MM.1S (cell line): ENCODE measurements at places on chromosomes 6 and 20.

- H3K36me3 ChIP-seq = no peaks in the 10 kb centered on the region
- H3K4me3 ChIP-seq = no peak overlapping the region
- H3K4me1 ChIP-seq = no peaks in the 10 kb centered on the region
- no peak for DNase-seq
- no peak overlapping the region for H3K27ac ChIP-seq
These were observed 207.2 kb downstream of the BTBD9 start for GRCh38 chr6:38432479-38432878.

- no peaks in the 10 kb centered on the region for H3K27me3 ChIP-seq
- H3K4me3 ChIP-seq = no peak overlapping the region
- no peak for DNase-seq
- H3K4me1 ChIP-seq = no peaks in the 10 kb centered on the region
- no peak overlapping the region for H3K27ac ChIP-seq
These were observed 77.6 kb downstream of the HUS1B start for GRCh38 chr6:579339-579738.

DNA sequence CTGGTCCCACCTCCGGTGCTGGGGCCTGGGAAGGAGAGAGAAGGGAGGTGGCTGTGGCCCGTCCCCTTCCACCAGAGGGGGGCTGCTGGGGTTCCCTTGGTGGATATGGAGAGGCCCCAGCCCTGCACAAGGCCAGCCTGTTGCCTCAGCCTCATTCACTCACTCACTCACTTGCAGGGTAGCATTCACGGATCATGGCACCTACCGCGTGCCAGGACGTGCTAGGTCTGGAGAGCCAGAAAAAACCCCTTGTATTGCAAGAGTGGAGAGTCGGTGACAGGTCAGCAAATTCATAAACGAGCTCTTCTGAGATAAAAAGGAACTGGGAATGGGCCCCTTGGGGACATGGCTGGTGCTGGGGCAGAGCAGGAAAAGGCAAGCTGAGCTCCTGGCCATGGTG lies 6.4 kb upstream of the ZBTB46 start:
- H3K4me3 ChIP-seq = no peak overlapping the region
- no peaks in the 10 kb centered on the region for H3K36me3 ChIP-seq

- H3K27me3 ChIP-seq = peaks cover 76% of the 10 kb centered on the region
- H3K4me1 ChIP-seq = no peaks in the 10 kb centered on the region
- DNase-seq = no peak
- no peaks in the 10 kb centered on the region for H3K36me3 ChIP-seq
These were observed 27.8 kb upstream of the GATA5 start for GRCh38 chr20:62503401-62504178.

DNA sequence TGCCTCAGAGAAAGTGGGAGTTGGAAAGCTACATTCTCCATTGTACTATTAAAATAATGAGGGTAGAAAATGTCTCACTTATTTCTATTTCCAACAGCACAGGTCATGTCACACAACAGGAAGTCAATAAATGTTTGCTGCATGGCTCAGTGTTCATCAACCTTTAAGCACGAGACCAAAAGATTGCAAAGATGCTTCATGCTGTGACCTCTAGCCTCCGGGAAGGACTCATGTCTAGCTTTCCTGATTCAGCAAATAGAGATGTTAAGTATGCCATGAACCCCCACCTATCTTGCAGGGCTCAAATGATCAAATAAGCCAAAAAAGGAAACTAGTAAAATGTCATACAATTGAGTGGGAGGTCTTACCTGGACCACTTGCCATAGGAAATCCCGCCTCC lies 57.4 kb downstream of the NCOA6 start:
- H3K27ac ChIP-seq = no peak overlapping the region
- peaks cover 21% of the 10 kb centered on the region for H3K4me1 ChIP-seq
- H3K36me3 ChIP-seq = peaks cover 5% of the 10 kb centered on the region; the same call in 1 of the 2 replicates
- no peak overlapping the region for H3K4me3 ChIP-seq
- DNase-seq = no peak
- no peaks in the 10 kb centered on the region for H3K27me3 ChIP-seq

- no peaks in the 10 kb centered on the region for H3K27me3 ChIP-seq
- no peak overlapping the region for H3K27ac ChIP-seq
- DNase-seq = no peak
- no peaks in the 10 kb centered on the region for H3K36me3 ChIP-seq
- no peak overlapping the region for H3K4me3 ChIP-seq
- H3K4me1 ChIP-seq = no peaks in the 10 kb centered on the region
These were observed 3.6 kb upstream of the OSTM1 start for GRCh38 chr6:108078191-108078590.

- H3K36me3 ChIP-seq = no peaks in the 10 kb centered on the region
- H3K4me1 ChIP-seq = no peaks in the 10 kb centered on the region
- H3K27me3 ChIP-seq = no peaks in the 10 kb centered on the region; the same call in 1 of the 2 replicates
- no peak overlapping the region for H3K4me3 ChIP-seq
These were observed 4.0 kb upstream of the CCN2 start for GRCh38 chr6:131955192-131955591.

GRCh38 chr6:166660157-166660688 lies 33.2 kb upstream of the RPS6KA2 start:
- H3K27me3 ChIP-seq = no peaks in the 10 kb centered on the region
